T-helper 1 cell (primary cell): ENCODE measurements at places on chromosomes 4 and X.

GRCh38 chr4:39994406-39994805, 16.7 kb upstream of the PDS5A start:
- DNase-seq: no peak

- DNase-seq: no peak
These were observed 29.5 kb upstream of the XIAP start for GRCh38 chrX:123830309-123830708.

DNA sequence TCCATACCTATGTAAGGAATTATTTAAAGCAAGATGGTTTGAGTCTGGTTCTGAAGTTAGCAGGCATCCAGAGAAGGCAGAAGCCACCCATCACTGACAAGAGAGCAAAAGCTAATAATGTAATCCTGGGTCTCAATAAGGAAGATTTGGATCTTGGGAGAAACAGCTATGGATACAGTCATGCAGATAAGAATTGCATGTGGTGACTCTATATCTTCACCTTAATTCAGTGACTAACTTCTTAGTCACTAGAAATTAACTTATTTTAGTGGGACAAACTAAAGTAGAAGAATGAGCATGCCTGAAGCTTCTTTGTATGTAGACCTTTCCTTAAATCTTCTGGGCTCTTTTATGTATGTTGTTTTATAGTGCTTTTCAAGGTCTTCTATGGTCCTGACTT, 66.6 kb downstream of the ATP10D start:
- no peak for DNase-seq

DNA sequence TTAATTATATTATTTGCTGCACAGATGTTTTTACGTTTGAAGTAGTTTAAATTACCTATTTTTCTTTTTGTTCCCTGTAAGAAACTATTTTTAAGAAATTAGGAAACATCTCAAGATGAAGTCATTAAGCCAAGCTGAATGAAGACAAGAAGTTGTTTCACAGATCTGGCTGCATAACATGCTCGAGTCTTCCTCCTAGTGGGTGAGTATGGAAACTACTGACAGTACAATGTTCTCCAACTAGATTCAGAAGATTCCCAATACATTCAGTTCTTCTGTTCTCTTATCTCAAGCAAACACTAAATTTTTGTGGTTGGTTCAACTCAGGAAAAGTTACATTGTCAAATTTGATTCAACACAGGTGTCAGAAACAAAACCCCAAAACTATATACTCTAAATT, 256.8 kb upstream of the VCX start:
- no peak for DNase-seq

GRCh38 chr4:89270792-89271191, 36.8 kb downstream of the GPRIN3 start:
- DNase-seq: no peak

DNA sequence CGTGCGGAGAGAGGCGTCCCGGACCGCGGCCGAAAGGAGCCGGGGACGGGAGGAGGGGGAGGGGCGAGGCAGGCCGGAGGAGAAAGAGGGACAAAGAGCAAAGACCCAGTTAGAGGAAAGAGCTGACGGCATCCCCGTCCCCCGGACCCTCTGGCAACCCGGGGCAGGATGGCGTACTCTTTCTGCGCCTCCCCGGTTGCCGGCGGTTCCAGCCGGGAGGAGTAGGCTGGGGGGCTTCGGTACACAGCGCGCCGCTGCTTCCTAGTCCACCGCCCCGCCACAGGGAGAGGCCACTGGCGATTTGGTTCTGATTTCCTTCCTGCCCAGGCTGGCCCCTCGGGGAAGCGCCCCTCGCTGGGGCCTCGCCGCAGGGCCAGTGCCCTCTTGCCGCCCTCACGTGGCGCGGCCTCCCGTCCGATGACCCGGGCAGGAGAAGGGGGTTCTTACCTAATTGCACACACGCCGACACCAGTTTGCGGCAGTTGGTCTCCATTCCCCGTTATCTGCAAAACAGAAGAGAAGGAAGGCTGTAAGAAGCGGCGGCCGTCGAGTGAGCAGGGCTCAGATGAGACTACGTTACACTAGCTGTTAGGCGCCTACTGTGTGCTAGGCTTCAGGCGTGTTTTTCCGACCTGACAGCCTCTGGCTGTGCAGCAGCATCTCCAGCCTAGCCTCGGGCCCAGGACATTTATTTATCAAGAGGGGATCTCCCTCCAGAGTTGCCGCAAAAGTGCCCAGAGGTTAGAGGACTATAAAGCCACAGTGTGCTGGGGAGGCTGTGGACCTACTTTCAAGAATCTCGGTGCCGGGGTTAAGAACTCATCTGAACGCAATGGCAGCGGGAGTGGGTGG, 9.9 kb upstream of the PITX2 start:
- DNase-seq: no peak

DNA sequence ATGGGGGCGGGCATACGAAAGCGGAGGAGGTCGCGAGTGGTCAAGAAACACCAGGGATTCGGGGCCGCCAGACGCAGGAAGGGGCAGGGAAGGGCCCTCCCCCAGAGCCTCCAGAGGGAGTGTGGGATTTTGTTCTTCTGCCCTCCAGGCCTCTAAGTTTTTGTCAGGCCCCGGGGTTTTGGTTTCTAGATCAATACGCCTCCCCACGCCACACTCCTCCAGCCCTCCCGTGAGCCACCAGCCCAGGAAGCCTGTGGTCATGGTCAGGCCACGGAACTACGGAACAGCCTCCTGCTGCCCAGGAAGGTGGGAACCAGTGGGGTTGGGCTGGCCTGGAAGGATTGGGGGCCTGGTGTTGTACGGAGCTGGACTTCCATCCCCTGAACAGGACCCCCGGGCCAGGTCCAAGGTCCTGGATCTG, 38.4 kb downstream of the CPLX1 start:
- no peak for DNase-seq

- no peak for DNase-seq
These were observed 43.6 kb downstream of the TSC22D3 start for GRCh38 chrX:107731831-107732502.

GRCh38 chrX:83419030-83419792, 88.9 kb upstream of the POU3F4 start:
- no peak for DNase-seq

DNA sequence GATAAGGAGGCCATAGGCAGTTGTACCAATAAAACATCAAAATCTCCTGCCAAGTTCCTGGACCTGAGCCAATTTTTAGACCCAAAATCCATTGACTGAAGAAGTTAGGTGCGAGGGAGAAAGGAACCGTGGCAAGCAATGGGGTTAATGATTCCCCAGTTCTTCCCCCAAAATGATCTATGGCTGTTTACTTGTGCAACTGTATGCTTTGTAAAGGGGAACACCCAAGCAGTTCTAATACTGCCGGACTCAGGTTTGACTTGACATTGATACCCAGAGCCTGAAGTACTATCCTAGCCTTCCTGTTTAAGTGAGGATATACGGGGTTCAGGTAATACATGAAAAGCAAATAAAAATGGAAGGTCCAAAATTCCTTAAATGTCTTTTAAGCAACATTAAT, 6.7 kb upstream of the EIF4E start:
- no peak for DNase-seq

DNA sequence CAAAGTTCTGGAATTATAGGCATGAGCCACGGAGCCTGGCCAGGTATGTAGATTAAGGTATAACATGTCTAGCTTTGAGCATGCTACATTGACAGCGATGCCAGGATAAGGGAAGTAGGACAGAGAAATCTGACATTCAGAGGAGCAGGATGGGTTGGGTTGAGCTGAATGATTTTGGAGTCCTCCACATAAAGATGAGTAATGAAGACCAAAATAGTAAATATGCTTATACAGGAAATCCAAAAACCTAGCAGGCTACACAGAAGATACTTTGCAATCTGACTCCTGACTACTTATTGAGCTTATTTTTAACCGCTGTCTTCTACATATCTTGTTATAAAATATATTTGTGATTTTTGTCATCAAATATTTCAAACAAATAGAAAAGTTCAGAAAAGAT, 69.7 kb downstream of the PDGFC start:
- no peak for DNase-seq
